Left renal pelvis (tissue), 4 donors: ENCODE measurements at places on chromosomes 2 and 18. TPM values are rescaled to one million over a fixed set of nuclear protein-coding genes. Genes with fewer than 3 reads are reported as not detected.

Gene HOXD11
- 56.2 TPM for polyA plus RNA-seq

Gene NFATC1
- polyA plus RNA-seq = 14.8 TPM

Gene C1GALT1C1L
- 4.9 TPM for polyA plus RNA-seq

DNA sequence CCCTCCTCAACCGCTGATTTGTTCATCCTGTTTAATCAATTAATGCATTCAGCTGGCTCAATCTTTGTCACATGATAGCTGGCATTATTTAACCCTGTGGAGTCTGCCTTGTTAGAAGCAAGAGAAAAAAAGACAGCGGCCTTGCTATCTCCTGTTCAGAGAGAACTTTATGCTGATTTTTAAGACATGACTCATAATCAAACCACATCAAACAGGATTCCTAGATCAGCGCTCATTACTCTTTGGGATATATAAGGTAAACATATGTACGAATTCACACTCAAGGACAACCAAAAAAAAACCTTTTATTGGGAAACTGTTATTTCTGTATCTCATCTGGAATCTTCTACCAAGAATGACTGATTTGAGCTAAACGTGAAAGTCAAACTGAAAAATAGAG, 195.1 kb downstream of the C1D start:
- no peak for DNase-seq

- DNase-seq = no peak
Measured at GRCh38 chr18:74916773-74917393, 292.1 kb downstream of the PTGR3 start.

DNA sequence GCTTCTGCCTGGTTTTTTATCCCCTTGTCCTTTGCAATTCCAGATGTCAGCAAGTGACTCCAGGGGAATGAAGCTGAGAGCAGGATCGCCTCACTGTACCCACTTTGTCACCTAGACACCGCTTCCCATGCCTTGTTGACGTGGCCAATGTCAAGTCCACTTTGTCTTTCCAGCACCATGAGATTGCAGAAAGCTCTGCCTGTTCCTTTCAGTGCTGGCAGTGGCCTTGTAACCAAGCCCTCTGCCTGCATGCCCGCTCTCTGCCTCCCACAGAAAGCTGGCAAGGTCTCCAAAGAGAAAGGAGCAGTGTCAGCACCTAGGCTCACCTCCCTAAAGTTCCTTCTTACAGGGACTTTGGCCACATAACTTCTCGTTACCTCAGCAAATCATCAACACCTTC, 282.2 kb upstream of the ST6GAL2 start:
- DNase-seq = no peak

- no peak for DNase-seq
Measured at GRCh38 chr2:146927080-146927711, 917.6 kb upstream of the ACVR2A start.

DNA sequence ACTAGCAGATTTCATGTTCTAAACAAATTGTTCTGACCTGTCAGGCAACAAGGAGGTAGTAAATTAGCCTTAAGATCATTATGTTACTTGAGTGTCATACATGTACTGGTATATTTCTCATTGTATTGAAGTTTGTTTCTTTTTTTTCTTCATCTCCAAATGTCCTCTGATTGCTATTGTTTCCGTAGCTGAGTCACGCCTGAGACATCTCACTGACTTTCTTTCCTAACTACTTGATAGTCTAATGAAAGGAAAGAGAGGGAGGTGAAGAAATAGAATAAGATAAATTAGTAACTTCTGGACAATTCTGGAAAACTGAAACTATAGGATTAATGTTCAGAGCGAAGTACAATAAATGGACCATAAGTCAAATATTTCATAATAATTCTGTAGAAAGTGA, 1049.9 kb downstream of the TSN start:
- DNase-seq = no peak

- no peak for DNase-seq
Measured at GRCh38 chr2:170716851-170717598, 1.9 kb downstream of the SP5 start.

Gene LIMS4
- 0.46 TPM for polyA plus RNA-seq

GRCh38 chr2:54577035-54577434, 120.9 kb downstream of the SPTBN1 start:
- no peak for DNase-seq

DNA sequence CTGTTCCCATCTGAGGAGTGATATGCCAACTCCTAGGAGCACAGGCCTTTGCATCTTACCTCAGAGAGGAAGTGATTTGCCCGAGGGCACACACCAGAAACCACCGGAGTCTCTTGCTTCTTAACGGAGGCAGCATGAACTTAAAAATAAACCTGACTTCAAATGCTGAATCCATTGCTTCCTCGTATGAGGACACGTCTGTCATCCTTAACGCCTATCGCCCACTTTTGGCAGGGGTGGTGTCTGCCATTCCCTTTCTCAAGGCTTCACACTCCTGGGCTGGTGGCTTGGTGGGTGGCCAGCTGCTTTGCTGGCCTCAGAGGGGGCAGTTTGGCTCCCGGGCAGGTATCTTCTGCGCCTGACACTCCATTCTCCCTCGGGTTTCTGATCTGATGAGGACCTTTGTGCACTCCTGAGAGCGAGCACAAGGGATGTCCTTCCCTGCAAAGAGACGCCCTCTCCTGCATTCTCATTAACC, 1.1 kb upstream of the PREB start:
- no peak for DNase-seq

GRCh38 chr2:17976871-17977746, 98.6 kb downstream of the KCNS3 start:
- DNase-seq = no peak

Gene COL4A3
- 65.0 TPM for polyA plus RNA-seq

- DNase-seq = no peak
Measured at GRCh38 chr18:24185805-24186204, 46.9 kb downstream of the CABYR start.

DNA sequence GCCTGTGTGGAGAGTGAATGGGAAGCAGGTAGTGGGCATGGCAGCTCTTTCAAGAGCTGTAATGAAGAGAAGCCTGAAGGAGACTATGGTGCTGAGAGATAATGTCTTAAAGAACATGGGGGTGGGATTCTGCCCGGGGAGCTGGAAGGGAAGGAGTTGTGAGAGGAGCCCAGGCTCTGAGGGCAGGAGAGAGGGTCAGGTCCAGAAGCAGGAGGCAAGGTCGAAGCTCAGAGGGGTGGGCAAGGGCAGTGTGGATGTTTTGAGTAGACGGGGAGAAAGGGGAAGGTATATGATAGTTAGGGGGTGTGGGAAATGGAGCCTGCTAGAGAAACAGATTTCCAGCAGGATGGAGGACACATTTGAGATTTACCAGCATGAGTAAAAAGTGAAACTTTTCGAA, 2.1 kb downstream of the CAPN10 start:
- DNase-seq = no peak

Gene ATP8B1
- polyA plus RNA-seq = 29.0 TPM

DNA sequence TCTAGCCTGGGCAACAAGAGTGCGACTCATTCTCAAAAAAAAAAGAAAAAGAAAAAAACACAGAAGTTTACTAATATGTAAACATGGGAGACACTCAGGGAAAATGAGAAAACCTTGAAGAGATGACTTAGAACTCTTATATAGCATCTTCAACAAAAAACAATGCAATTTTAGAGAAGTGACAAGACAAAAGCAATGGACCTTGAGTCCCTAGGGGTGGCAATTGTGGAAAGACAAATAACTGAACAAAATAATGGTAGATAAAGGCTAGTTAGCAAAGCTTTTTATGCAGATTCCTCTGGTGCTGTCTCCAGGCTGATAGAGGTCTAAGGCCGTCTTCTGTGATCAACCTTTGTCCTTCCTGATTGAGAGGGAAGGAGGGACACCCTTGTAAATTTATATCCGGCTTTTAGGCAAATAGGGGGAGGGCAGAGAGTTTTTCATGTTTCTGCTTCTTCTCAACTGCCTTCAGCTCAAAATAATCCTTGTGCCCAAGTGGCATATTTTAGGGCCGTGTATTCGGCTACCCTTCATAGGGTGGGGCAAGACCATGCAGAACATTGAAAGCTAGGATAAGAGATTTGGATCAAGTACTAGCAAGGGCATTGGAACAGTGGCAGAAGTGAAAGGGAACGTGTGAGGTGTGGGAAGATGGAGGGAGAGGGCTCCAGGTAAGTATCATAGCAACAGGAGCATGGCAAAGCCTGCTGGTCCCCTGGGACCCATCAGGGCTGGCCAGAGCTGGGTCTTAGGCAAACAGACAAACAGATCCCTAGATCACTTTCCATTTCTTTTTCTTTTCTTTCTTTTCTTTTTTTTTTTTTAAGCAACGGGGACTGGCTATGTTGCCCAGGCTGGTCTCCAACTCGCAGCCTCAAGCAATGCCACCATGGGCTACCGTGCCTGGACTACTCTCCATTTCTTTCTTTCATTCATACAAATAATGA, 116.2 kb upstream of the STPG4 start:
- no peak for DNase-seq

Gene NPAS2
- polyA plus RNA-seq = 14.4 TPM

- DNase-seq = no peak
Measured at GRCh38 chr18:9743200-9744016, 35.3 kb downstream of the RAB31 start.

- DNase-seq = no peak
Measured at GRCh38 chr2:24731040-24731439, 62.2 kb downstream of the PTRHD1 start.

GRCh38 chr2:74474899-74475298, 2.4 kb upstream of the MRPL53 start:
- DNase-seq = no peak

- no peak for DNase-seq
Measured at GRCh38 chr2:161975062-161975812, 98.8 kb downstream of the DPP4 start.

- no peak for DNase-seq
Measured at GRCh38 chr18:33805592-33805991, 227.6 kb downstream of the ASXL3 start.

Gene LONRF2
- polyA plus RNA-seq = 4.0 TPM

GRCh38 chr2:205212357-205212756, 469.9 kb upstream of the NRP2 start:
- DNase-seq = no peak

- no peak for DNase-seq
Measured at GRCh38 chr2:138689705-138690104, 90.5 kb downstream of the NXPH2 start.

Gene TMEM247
- not detected for polyA plus RNA-seq

- no peak for DNase-seq
Measured at GRCh38 chr2:53497020-53497419, 270.6 kb upstream of the CHAC2 start.

GRCh38 chr2:120452131-120452530, 106.2 kb downstream of the INHBB start:
- DNase-seq = no peak

DNA sequence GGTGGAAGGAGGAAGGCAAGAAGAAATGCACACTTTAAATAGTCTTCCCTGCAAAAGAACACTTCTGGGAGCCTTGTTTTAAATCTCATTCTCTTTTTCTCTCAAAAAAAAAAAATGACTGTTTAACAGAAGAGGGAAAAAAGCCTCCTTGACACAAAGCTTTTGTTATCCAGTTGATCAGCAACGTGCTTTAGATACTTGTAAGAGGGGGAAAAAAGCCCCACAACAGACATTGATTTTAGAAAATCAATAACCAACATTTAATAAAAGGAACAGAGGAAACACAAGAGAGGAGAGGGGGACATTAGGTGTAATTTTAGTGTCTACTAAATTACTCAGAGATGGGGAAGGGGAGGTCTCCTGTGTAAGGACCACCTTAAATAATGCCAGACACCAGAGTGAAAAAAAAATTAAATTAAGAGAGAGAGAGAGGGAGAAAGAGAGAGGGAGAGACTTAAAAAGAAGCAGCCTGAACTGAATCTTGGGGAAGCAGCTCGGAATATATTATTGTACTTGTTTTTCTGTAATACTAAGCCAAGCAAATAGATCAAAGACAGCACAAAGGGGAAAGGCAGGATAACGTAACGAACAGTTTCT, 4.7 kb downstream of the ZEB2 start:
- DNase-seq = no peak

Gene WDR54
- 42.7 TPM for polyA plus RNA-seq

DNA sequence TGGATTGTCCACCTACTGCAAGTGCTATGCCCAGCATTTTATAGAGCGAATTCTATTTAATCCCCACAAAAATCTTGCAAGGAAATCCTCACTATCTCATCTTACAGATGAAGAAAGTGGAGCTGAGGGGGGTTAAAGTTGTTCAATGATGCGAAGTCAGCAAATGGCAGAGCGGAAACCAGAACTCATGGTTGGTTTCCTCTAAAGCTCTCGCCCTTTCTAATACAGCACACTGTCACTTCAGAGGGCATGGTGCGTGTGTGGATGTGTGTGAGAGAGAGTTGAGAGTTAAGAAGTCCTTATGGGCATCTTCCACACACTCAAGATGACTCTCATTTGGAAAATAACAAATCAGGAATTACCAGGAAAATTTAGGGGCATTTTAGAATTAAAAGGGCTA, 78.4 kb downstream of the TGFA start:
- no peak for DNase-seq

DNA sequence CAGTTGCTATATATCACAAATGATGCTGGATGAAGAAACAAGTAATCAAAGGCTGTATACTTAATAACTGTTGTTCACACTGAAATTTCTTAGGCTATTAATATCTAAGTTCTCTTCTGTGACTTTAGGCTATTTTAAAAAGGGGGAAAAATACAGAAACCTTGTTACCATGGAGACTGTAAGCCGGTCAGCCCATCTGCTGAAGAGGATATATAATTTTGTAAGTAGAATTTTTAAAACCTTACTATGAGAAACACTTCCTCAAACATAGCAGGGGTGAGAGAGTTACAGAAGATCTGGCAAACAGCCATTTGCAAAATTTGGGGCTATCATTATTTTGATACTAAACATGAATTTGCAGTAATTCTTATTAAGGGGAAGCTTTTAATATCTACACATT, 27.8 kb downstream of the CACNB4 start:
- DNase-seq = no peak

DNA sequence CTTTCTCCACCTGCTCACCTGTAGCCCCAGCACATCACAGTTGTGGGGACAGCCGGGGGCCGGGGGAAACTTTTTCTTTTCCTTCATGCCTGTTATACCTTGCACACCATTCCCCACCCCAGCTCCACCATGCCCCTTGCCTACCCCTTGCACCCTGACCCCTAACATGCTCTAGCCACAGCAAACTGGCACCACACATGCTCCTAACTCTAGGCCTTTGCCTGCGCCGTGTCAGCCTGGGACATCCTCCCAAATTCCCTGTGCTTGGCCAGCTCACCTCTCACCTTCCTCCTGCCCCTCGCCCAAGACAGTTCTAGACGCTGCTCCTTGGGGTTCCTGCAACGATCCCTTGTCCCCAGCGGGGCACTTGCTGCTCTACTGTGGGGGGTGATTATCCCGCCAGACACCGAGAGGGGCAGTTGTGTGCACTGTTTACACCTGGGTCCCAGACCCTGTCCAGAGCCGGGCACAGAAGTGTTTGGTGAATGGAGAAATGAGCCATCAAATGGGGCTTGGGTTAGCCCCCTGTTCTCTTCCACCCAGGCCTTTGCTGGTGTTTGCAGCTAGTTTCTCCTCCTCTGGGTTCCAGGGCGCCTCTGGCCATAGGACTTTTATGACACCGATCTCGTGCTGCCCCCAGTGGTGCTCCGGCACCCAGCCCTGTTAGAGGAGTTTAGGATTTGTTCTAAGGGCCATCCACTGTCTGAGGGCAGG, 129.8 kb downstream of the CTIF start:
- no peak for DNase-seq
